ENCODE measurements at places on chromosomes 1 and 21. TPM values are rescaled to one million over a fixed set of nuclear protein-coding genes. Genes with fewer than 3 reads are reported as not detected.

DNA sequence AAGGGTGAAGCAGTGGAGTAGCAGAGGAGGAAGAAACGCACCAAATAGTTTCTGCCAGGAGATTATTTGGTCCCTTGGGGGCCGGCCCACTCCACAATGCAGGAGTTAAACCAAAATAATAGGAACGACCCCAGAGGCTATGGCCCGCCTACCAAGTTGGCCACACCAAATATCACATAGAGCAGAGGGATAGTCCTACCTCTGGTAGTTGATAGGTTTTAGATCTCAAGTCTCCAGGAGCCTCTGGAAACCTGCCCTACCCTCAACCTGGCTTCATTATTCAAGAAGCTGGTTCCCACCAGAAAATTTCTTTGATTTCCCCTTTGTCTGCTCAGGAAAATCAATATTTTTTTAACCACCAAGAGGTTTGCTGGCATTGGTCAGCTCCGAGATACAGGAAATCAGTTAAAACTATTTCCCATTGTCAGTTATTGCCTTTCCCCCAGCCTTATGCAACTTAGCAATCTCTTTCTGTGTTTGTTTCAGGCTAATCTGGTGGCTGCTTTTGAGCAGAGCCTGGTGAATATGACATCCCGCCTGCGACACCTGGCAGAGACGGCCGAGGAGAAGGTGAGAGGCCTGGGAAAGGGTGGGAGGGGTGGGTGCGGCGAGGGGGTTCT lies 35.5 kb upstream of the IPO9 start:
- no peaks in the 10 kb centered on the region for H3K27me3 ChIP-seq
- peaks cover 3% of the 10 kb centered on the region for H3K36me3 ChIP-seq
- no peak overlapping the region for H3K27ac ChIP-seq
- no peak for DNase-seq

Gene CASZ1
- 111 TPM for total RNA-seq

DNA sequence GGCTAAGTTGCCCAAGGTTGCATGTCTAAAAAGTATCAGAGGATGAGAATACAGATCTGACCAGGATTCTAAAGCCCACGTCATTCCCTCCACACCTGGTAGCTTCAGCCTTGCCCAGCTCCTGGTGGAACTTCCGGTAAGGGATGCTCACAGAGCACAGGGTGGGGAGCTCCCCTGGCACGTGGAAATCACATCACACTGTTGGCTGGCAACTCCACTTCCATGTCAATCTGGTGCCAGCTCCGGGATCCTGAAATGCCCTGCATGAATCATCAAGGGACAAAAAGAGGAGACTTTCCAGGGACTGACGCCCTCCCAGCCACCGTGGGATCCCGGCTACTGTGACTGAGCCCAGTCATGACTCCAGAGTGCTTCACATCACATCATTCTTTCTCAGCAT lies 12.4 kb upstream of the BCAR3 start:
- no peaks in the 10 kb centered on the region for H3K27me3 ChIP-seq
- H3K36me3 ChIP-seq = no peaks in the 10 kb centered on the region

GRCh38 chr1:161949548-161949947 lies 74.1 kb downstream of the OLFML2B start:
- H3K36me3 ChIP-seq = no peaks in the 10 kb centered on the region
- no peak overlapping the region for H3K27ac ChIP-seq
- H3K27me3 ChIP-seq = no peaks in the 10 kb centered on the region
- no peak overlapping the region for H3K4me3 ChIP-seq
- H3K4me1 ChIP-seq = peaks cover 14% of the 10 kb centered on the region
- DNase-seq = no peak

DNA sequence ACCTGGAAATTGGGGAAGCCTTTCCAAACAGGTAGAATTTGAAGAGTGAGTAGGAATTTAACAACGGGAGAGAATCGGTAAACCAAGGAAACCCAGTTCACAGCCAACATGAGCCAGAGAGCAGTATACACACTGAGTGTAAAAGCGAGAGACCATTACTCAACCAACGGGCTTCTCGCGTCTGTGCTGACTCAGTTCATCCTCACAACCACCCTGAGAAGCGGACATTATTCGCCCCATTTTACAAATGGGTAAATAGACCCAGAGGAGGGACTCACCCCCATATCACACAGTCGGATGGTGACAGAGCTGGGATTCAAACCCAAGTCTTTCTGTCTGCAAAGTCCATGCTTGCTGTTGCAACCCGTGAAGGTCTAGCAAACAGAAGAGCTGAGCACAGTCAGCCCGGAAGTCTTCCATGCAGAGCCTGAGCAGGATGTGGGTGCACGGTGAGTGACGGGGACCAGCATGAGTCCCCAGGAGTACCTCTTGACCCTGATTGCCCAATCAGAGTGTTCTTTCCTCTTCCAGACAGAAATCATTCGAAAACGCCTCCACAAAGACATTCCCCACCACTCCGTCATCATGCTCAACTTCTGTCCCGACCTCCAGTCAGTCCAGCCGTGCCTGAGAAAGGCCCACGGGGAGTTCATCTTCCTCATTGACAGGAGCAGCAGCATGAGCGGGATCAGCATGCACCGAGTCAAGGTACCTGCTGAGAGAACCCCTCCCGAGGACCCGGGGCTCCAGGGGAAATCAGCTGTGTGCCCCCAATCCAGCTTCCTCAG lies 32.3 kb downstream of the VWA5B1 start:
- no peaks in the 10 kb centered on the region for H3K27me3 ChIP-seq
- H3K27ac ChIP-seq = peak overlapping the region; percentile 32
- peaks cover 12% of the 10 kb centered on the region for H3K4me1 ChIP-seq

- no peaks in the 10 kb centered on the region for H3K4me1 ChIP-seq
- H3K36me3 ChIP-seq = peaks cover 7% of the 10 kb centered on the region
- no peak for DNase-seq
- H3K27me3 ChIP-seq = no peaks in the 10 kb centered on the region
- H3K27ac ChIP-seq = no peak overlapping the region
- H3K4me3 ChIP-seq = no peak overlapping the region
Measured at GRCh38 chr1:112605633-112606327, 13.2 kb downstream of the ST7L start.

DNA sequence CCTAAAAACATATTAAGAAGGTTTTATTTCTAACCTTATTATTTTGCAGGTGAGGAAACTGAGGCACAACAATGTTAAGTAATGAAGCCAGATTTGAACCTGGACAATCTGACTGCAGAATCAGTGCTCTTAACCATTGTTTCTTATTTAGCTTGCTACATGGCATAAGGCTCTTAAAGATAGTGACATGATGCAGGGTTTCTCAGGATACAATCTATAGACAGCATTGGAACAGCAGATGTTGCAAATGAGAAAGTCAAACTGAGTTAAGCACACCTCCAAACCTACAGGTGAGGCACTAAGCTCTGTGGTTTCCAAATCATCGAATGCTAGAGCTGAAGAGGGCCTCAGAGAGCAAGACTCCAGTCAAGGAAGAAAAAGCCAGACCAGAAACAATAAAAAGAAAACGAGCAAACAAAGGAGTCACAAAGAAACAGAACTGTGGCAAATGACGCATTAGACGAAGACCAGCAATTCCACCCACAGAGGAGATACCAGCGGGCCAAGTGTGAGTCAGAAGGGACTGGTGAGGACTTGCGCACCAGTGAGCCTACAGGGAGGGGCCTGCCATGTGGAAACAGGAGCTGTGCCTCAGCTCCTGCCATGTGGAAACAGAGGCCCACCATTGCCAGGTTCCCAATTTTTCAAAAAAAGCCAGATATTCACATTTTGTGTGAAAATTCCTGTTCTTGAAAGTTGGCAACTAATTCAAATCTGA lies 14.4 kb downstream of the CD58 start:
- H3K4me3 ChIP-seq = no peak overlapping the region
- peaks cover 14% of the 10 kb centered on the region for H3K4me1 ChIP-seq
- peak overlapping the region; percentile 40 for H3K27ac ChIP-seq
- no peaks in the 10 kb centered on the region for H3K27me3 ChIP-seq

DNA sequence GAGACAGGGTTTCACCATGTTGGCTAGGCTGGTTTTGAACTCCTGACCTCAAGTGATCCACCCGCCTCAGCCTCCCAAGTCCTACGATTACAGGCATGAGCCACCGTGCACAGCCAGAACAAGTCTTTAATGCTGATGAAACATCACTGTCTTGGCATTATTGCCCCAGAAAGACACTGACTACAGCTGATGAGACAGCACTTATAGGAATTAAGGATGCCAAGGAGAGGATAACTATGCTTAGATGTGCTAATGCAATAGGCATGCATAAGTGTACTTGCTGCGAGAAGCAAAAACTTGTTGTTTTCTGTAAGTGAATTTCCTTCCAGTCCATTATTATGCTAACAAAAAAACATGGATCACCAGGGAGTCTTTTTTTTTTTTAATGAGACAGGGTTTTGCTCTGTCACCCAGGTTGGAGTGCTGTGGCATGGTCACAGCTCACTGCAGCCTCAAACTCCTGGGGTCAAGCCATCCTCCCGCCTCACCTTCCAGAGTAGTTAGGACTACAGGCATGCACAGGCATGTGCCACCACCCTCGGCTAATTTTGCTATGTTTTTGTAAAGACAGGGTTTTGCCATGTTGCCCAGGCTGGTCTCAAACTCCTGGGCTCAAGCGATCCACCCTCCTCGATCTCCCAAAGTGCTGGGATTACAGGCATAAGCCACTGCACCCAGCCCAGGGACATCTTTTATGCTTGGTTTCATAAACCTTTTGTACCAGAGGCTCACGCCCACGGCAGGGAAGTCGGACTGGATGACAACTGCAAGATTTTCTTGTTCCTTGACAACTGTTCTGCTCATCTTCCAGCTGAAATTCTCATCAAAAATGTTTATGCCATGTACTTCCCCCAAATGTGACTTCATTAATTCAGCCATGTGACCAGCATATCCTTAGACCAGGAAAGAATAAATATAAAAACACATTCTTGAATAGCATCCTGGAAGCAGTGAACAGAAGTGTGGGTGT lies 23.1 kb downstream of the RHEX start:
- no peak overlapping the region for H3K4me3 ChIP-seq
- H3K36me3 ChIP-seq = no peaks in the 10 kb centered on the region
- H3K4me1 ChIP-seq = no peaks in the 10 kb centered on the region
- no peaks in the 10 kb centered on the region for H3K27me3 ChIP-seq

DNA sequence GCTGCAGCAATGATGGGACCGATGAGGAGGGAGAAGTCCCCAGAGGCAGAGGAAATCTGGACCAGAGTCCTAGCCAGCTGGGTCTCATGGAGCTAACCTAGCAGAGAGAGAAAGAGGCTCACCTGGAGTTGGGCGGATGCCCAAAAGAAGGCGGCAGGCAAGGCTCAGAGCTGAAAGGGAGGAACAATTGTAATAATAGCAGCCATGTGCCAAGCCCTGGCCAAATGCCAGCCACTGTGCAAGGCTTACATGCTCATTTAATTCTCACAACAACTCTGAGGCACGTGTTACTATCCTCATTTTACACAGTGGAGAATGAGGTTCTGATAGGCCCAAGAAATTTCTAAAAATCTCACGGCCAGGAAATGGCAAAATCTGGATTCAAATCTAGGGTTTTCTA lies 50.0 kb upstream of the ZNF648 start:
- no peak overlapping the region for H3K27ac ChIP-seq
- H3K36me3 ChIP-seq = no peaks in the 10 kb centered on the region
- DNase-seq = no peak

- peaks cover 10% of the 10 kb centered on the region for H3K27me3 ChIP-seq
- H3K27ac ChIP-seq = no peak overlapping the region
- no peaks in the 10 kb centered on the region for H3K36me3 ChIP-seq
- no peak overlapping the region for H3K4me3 ChIP-seq
- no peak for DNase-seq
- H3K4me1 ChIP-seq = peaks cover 23% of the 10 kb centered on the region
Measured at GRCh38 chr1:228041316-228041715, 34.5 kb downstream of the WNT3A start.

Gene CYYR1
- 21.4 TPM for total RNA-seq

GRCh38 chr1:180633057-180634056 lies 1.5 kb downstream of the XPR1 start:
- peaks cover 30% of the 10 kb centered on the region for H3K4me1 ChIP-seq
- H3K36me3 ChIP-seq = no peaks in the 10 kb centered on the region
- no peak overlapping the region for H3K27ac ChIP-seq
- H3K27me3 ChIP-seq = no peaks in the 10 kb centered on the region
- peak overlapping the region; percentile 71 for H3K4me3 ChIP-seq
- no peak for DNase-seq

Gene SYT14
- total RNA-seq = not detected

DNA sequence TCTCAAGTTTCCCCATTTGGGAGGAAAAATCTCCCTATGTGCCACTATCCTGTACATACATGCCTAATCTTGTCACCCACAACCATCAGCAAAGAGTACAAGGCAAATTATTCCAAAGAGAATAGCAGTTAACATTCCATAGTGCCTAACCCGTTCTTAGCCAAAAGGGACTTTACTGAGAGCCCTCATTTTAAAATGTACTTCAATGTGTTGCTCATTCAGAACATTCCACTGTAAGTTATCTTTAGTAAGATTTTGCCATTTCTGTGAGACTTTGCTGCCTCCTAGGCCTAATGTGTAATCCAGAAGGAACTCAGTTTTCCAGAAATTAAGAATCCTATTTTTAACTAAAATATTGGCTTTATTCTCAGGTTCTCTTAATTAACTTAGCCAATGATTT lies 11.3 kb upstream of the MRPL55 start:
- no peak overlapping the region for H3K27ac ChIP-seq
- DNase-seq = no peak
- no peaks in the 10 kb centered on the region for H3K36me3 ChIP-seq

GRCh38 chr1:57164584-57164983 lies 198.8 kb upstream of the C8B start:
- no peaks in the 10 kb centered on the region for H3K27me3 ChIP-seq
- no peaks in the 10 kb centered on the region for H3K4me1 ChIP-seq
- H3K27ac ChIP-seq = no peak overlapping the region
- no peaks in the 10 kb centered on the region for H3K36me3 ChIP-seq
- H3K4me3 ChIP-seq = no peak overlapping the region

DNA sequence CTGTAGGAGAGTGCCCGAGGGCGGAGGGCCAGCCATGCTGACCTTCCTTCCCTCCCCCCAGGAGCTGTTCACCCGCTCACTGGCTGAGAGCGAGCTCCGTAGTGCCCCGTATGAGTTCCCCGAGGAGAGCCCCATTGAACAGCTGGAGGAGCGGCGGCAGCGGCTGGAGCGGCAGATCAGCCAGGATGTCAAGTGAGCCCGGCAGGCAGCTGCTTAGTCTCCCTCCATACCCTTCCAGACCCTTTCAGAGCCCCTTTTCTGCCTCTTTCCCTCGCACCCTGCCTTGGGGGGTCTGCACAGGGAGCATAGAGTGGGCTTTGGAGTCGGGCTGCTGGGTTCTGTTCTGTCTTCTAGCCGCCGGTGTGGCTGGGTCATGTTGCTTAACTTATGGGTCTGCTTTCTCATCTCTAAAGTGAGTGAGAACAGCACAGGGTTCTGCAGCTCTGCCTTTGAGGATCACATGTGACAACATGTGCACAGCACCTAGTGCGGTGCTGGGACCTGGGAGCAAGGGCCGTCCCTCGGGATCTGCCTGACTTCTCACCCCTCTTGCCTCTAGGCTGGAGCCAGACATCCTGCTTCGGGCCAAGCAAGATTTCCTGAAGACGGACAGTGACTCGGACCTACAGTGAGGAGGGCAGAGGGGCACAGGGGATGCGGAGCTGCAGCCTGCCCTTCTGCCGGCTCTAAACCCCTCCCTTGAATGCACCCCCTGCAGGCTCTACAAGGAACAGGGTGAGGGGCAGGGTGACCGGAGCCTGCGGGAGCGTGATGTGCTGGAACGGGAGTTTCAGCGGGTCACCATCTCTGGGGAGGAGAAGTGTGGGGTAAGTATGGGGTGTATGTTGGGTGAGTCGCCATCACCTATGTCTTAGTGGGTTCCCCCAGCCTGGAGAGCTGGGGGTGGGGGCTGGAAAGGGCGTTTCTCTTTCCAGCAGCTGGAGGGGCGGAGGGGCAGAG lies 6.2 kb downstream of the AMPD2 start:
- no peak overlapping the region for H3K27ac ChIP-seq
- peaks cover 32% of the 10 kb centered on the region for H3K4me1 ChIP-seq
- DNase-seq = peak; percentile 65
